ENCODE measurements at places on chromosomes 4 and X. TPM values are rescaled to one million over a fixed set of nuclear protein-coding genes. Genes with fewer than 3 reads are reported as not detected.

Gene FRMD7
- 0.05 TPM for total RNA-seq

Gene GABRE
- 41.3 TPM for total RNA-seq

Gene LANCL3
- 0.83 TPM for total RNA-seq

Gene TMEM165
- total RNA-seq = 147 TPM

Gene STBD1
- total RNA-seq = 9.3 TPM
